ENCODE measurements at places on chromosomes 16 and 17. TPM values are rescaled to one million over a fixed set of nuclear protein-coding genes. Genes with fewer than 3 reads are reported as not detected.

DNA sequence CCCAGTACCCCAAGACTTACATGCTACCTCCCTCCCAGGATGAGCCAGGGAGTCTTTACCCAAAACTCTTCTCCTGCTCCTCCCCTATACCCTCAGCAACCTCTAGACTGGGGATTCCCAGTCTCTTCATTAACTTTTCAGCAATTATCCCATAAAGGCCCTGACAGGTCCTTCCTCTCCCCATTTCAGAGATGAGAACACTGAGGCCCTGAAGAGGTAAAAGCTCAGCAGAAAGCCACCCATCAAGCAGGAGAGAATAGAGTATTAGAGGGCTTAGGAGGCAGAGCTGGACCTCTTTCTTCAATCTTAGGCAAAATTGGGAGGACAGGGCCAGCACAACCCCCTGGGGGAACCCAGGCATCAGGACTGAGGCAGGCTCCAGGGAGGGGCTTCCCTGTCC, 5.9 kb upstream of the SP6 start:
- no peak for DNase-seq

- no peak for DNase-seq
These were observed at the start of gene HOXB8 for GRCh38 chr17:48615047-48615962. TSS of gene HOXB8 (minus strand) at chr17:48615292. CDS start at chr17:48614704, 588 bp downstream.

DNA sequence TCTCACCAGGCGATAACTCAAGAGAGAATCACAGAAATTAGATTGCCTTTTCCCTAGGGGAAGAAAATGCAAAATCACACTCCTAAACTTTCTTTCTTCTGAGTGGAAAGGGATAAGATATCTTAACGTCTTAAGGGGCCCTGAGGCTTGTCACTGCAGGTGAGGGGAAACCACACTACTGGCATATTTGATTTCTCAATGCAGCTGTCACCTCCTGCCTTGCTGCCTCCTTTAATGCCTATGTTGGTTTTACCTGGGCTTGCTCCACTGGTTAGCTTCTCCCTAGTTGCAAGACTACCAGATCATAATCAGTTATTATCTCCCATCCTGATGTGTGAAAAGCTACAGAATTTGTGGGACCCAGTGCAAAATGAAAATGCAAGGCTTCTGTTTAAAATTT, 4.5 kb upstream of the HERPUD1 start:
- DNase-seq, result no peak

- DNase-seq, result no peak
These were observed 739.9 kb downstream of the CDH11 start for GRCh38 chr16:64381979-64382378.

DNA sequence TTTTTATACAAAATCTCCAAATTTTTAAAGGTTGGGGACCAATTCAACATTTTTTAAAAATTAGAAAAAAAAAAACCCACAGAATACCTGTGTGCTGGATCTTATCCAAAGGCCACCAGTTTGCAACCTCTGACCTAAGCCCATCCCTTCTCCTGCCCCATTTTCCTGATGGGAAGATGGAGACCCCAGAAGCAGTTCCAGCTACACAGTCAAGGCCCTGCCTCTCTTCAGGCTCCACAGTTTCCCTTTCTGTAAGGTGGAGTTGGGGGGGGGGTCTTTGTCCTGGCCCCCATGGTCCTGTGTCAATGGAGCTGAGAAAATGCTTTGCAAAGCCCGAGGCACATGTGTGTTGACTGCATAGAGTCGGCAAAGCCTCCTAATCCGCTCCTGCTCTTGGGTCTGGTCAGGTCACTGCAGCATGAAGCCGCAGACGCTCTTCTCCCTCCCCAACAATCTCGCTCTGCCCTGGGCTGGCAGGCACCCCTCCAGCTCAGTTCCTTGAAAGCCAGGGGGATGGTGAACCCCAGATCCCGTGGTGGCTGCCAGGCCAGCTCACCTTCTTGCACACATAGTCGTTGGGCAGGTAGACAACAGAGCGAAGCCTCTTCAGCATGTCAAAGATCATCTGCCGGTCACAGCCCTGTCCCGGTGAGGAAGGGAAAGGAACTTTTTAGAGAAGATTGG, 70.0 kb downstream of the CNGB1 start:
- DNase-seq, result no peak

DNA sequence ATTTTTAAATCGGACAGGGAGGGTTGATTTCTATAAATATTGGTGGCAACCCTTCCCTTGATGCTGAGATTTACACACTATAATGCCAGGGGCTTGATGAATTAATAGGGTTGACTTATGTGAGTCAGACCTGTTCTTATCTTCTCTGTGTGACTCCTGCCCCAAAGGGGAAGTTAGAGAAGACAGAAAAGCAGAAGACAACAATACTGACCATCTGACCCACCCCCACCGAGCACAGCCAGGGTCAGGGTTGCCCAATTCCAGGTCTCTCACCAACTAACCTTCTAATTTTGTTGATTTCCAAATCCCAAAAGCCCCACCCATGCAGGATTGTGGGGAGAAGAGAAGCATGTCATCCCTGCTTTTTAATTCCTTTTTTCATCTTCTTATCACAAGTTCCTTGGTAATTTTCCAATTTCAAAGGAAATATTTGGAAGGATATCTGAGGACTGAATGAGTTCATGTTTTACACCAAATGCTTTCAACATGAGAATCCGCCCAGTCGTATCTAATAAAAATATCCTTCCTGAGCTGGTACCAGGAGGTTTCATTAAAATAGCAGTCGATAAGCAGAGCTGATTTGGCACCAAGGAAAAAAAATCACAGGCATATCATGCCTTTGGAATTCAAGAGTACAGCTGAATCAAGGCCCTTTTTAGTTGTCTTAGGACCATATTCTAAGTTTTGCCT, 603.4 kb upstream of the CDH11 start:
- DNase-seq, result no peak

DNA sequence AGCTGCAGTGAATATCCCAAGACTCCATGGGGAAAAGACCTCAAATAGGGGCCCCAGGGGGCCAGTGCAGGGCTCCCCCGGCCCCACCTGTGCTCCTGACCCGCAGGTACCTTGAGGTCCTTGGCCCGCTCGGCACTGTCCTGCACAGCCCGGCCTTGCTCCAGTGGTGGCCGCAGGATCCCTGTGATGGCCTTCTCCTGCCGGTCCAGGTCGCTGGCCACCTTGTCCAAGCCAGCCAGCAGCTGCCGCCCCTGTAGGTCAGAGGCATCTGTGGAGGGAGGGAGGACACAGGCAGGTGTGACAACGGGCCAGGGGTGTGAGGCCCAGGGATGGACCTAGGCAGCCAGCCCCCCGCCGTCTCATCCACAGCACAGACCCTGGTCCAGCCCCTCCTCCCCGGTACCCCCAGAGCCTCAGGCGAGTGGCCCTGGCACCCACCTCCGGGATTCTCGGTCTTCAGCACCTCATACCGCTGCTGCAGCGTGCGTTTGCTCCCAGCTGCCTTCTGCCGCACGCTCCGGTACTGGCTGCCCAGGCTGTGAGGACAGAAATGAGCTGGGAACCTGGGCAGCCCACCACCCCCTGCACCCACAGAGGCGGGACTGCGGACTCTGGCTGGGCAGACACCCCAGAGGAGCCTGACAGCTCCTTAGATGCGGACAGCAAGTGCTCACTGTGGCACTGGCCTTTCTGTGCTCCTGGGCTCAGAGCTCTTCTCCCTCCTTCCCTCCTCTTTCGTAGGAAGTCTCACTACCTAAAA, 43.7 kb downstream of the PPL start:
- DNase-seq, result no peak

DNA sequence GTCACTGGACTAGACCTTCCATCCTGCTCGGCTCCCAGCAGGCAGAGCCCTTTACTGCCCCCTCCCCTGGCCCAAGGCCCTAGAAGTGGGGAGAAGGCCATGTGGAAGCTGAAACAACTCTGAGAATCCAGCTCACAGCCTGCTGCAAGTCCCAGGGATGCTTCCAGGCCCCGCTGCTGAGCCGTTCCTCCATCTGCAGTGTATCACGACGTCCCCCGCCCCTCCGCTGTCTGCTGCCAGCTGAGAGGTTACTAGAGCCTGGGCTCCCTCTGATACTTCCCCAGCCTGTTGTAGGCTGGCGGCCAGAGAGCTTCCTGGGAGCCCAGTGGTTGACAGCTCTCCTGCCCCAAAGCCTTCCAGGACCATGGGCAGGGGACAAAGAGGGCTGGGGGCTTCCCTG, 118.2 kb downstream of the MGAT5B start:
- DNase-seq, result no peak

TM4SF5 gene
- not detected for total RNA-seq

DNA sequence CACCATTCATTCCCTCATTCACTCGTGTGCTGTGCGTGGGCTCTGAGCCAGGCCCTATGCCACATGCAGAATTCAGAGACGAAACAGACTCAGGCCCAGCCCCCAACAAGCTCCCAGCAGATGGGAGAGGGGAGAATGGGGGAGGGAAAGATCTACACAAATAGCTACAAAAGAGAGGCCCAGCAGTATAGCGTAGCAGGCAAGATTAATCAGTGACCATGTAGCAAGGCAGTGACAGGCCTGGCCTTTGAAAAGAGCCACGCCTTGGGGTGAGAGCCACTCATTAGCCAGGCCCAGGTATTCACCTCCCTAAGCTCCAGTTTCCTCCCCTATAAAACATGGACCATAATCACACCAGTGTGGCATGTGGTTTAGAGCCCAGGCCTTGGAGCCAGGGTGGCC, 16.4 kb upstream of the KRT19 start:
- DNase-seq, result no peak

- no peak for DNase-seq
These were observed 15.6 kb downstream of the TRAF4 start for GRCh38 chr17:28759256-28759865.

- DNase-seq, result peak; percentile 46
These were observed 578 bp downstream of the PGAP6 start for GRCh38 chr16:381012-381788.

DNA sequence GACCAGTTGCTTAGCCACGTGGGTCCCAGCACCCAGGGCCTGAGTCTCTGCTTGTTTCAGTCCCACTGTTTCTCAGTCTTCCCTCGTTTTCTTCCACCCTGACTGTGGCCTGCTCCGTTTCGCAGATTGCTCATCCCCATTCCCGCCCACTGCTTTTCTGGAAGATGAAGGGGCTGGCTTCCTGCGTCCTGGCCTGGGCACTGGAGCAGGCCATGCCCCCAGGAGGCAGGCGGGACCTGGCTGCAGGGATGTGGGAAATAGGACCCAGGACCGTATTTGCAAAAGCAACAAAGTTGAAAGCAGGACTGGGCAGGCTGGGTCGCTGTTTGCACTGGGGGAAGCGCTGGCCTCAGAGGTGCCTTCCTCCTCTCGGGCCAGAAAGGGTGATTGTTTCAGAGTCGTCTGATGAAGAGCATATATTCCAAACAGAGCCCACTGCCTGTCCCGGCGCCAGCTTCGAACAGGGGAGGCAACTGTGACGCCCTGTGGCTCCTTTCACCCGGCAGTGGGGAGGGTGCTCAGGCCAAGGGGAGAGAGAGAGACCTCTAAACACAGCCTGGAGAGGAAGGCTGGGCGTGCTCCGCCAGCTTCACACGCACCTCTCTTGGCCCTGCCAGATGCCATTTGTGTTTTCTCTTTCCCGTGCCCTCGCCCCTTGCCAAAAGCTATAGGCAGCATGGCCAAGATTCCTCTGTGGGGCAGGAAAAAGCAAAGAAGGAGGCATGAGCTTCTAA, 108.6 kb downstream of the CMIP start:
- no peak for DNase-seq

DNA sequence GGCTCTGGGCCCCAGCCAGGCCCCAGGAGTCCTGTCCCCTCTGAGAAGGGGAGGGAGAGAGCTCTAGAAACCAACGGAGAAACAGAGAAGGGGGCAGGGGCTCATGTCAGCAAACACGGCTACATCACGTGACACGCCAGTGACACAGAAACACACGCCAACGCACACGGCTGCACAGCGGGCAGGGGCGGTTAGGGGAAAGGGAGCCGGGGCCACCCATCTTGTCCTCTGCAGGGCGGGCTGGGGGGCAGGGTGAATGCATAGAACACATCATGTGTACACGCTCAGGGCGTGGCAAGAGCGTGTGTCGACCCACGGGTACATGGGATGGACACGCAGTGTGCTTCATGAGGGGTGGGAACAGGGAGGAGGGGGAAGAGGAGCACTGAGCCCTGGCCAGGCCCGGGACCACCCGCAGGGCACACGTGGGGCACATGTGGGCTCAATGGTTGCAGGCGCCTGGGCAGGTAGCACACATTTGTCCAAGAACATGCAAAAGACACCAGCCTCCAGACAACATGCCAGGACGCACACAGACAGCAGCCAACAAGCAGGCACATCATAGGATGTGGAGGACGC, 4.6 kb downstream of the HSD3B7 start:
- no peak for DNase-seq

GRCh38 chr17:49915260-49915659, 53.7 kb upstream of the DLX4 start:
- DNase-seq, result no peak

DNA sequence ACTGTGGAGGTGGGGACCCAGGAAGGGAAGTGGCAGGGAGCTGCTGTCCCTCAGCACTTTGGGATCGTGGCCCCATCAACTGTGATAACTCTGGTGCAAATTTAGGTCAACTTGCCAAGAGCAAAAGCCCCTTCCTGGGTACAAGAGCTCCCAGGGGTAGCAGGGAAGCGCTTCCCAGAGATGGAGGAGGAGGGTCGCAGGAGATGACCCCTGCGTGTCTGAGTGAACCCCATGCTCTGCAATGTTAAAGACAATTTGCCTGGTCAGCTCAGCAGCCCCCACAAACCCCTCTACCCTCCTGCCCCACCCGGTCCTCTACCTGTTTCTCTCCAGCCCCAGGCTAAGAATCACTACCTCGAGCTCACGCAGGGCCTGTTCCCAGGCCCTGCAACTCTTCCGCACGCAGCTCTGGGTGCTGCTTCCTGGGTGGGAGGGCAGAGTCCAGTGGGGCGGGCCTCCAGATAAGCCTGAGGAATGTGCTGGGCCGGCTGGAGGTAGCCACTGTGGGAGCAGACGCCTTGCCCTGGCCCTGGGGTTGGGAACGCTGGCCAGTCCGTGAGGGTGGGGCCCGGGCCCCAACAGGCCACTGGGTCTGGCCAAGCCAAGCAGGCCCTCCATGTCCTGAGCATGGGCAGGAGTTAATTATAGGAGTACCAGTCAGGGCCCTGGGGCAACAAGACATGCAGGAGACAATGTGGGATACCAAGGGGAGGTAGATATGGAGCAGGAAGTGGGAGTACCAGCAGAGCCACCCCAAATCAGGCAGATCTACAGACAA, 6.1 kb downstream of the DOK4 start:
- peak; percentile 64 for DNase-seq

DNA sequence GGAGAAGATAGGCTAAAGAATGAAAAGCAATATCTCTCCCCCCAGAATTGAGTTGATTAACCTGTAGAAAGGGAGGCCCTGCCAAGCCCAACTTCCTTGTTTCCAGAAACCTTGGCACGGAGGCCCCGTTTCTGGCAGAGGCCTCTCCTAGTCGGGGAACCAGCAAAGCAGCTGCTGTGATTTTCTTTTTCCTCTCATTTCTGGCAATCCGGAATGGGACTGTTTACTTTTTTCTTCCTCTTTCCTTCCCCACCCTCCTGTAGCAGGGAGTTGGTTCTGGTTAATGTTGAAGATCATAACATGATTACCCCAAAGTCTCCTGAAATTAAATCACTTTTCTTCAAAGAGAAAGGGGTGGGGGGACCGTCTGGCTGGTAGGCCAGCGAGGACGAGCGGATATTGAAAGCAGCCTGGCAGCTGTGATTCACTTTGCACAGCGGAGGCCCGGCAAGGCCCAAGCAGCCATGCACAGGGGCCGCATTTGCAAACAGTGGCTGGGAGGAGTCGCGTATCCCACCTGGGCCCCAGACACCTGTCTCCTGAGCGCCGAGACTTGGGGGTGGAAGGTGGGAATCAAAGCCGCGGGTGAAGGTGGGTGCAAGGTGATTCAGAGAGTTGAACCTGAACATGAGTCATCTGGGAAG, 51.5 kb downstream of the NTN1 start:
- no peak for DNase-seq

Measured in SJCRH30 (cell line).